T-helper 1 cell (primary cell): ENCODE measurements at places on chromosomes 1 and 21.

- DNase-seq, result no peak
These were observed 31.0 kb downstream of the LHX4 start for GRCh38 chr1:180261030-180261429.

GRCh38 chr1:97066860-97067259 is 345.3 kb downstream of the PTBP2 start:
- DNase-seq, result no peak

GRCh38 chr1:245716561-245716960 is 561.8 kb downstream of the KIF26B start:
- DNase-seq, result no peak

DNA sequence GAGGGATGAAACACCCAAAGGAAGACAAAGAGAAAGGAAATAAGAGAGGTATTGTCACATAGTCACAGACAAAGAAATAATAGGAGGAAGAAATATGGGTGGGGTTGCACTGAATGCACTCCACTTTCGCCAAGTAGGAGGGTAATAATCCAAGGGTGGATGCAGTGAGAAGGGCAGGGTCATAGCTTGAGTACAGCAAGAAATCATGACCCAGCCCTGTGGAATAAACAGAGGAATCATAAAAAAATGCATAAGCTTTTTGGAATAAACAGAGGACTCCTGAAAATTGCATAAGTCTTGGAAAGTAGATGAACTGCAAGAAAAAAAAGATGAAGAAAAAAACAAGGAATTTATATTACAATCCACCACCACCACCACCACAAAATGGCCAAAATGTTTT is 53.1 kb upstream of the CD55 start:
- no peak for DNase-seq
